CD4-positive, alpha-beta T cell treated with Interleukin-21 for 1 hour (primary cell): ENCODE measurements at places on chromosomes 16 and 17.

- no peak for DNase-seq
Measured at GRCh38 chr17:20236578-20237227, 227.5 kb downstream of the SPECC1 start.

- DNase-seq = no peak
Measured at GRCh38 chr16:12551530-12551929, 252.2 kb downstream of the CPPED1 start.

GRCh38 chr17:8966926-8967325 is 1.4 kb upstream of the PIK3R5 start:
- no peak for DNase-seq

- no peak for DNase-seq
Measured at GRCh38 chr17:47732399-47733046, 513 bp upstream of the TBX21 start.

DNA sequence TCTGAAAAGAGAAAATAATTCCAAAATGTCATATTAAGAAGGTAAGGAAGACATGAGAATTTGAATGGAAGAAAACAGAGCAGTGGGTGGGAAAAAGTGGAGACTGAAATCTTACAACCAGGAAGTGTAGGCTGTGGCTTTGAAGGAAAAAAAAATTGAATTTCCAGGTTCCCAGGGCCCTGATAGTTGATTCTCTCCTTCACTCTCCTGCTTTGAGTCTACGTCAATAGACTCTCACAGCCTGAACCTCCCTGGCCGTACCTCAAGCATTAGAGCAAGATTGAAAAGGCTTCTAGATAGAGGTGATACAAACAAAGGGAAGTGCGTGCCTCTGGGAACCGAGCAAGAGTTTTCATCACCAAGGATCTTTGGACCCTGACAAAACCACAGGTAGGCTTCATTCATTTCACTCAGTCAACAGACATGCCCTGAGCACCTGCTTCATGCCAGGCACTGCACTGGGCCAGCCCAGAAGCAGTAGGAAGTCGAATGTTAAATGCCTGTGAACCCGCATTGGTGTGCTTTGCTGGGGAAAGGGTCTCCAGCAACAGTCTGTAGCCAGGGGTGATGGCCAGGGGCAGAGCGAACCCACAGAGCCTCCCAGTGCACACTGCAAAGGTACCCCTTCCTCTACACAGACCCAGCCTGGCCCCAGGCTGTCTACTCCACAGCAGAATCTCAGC is 163.9 kb downstream of the SLC39A11 start:
- DNase-seq = no peak

DNA sequence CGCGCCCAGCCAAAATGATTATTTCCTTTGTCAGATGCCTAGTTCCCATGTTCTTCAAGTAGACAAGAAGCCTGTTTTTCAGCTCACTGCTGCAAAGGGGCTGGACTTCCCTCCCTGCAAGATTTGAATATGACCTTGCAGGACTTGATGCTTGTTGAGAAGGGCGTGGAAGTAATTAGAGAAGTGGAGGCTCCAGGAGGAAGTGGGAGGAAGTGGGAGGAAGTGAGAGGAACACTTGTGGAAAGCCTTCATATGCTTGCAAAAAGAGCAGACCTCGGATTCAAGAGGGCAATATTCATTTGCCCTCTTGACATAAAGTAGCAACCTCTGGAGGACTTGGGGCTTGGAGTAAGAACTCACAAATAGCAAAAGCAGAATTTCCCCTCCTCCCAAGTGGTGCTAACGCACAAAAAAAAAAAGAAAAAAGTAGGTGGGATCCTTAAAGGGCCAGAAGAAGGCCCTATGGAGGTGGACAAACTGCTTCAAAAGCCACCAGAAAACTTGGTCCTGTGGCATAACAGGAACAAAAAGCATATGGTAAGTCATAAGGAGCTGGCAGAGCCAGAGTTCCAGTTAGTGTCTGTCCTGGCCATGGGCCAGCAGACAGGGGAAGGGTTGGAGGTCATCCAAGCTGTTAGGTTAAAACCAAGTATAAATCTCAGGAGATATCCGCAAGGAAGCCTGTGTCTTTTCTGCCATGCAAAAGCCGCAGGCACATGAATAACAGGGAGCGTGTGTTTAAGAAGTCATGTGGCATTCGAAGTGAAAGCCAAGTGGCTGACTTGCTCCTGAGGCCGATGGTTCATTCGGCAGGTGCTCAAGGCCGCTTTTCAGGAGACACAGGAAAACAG is 20.6 kb upstream of the PRKAR1A start:
- DNase-seq = peak; percentile 9

GRCh38 chr17:73342050-73342522 is 30.3 kb upstream of the CDC42EP4 start:
- no peak for DNase-seq

DNA sequence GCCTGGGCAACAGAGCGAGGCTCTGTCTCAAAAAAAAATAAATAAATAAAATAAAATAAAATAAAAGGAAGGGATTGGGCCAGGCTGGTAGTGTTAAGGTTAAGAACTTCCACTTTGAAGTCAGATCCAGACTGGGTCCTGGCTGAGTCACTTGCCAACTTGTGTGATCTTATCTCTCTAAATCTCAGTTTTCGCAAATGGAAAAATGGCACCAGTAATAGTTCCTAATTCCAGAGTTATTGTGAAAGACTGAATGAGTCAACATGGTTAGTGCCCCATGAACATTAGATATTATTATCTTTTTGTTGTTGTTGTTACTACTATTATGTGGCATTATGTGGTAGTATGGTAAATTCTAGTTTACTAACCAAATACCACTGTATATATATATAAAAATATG is 188.0 kb upstream of the AXIN2 start:
- DNase-seq = no peak

DNA sequence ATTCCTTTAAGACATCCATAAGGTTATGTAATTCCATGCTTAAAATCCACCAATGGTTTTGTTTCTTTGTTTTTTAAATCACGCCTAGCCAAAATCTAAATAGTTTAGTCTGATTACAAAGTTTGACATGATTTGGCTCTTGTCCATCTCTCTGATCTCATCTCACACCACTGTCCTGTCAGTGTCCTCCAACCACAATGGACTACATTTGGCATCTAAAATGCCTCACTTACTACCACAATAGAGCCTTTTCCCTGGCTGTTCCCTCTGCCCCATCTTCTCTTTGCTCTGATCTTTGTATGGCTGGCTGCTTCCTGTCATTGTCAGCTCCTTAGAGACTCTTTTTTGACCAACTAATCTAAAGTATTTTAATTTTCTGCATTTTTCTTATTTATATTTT is 157.2 kb downstream of the MYO1D start:
- no peak for DNase-seq

DNA sequence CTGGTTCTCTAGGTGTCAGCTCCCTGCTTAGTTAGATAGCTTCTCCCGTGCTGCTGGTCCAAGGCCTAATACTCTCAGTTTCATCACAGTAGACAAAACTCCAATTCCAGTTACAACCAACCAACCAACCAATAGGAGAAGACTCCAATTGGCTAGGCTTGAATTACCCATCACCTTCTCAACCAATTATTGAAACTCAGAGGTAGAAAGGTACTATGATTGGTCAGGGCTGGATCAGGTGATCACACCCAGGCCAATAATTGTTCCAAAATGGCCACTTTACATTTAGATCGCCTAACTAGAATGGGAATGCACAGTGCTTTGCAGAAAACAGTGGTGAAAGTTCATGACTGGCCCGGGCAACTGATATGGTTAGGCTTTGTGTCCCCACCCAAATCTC is 49.5 kb upstream of the CRHR1 start:
- DNase-seq = no peak

GRCh38 chr17:58728798-58729197 is 26.9 kb upstream of the PPM1E start:
- no peak for DNase-seq
